ENCODE measurements at places on chromosomes 4 and X. TPM values are rescaled to one million over a fixed set of nuclear protein-coding genes. Genes with fewer than 3 reads are reported as not detected.

DNA sequence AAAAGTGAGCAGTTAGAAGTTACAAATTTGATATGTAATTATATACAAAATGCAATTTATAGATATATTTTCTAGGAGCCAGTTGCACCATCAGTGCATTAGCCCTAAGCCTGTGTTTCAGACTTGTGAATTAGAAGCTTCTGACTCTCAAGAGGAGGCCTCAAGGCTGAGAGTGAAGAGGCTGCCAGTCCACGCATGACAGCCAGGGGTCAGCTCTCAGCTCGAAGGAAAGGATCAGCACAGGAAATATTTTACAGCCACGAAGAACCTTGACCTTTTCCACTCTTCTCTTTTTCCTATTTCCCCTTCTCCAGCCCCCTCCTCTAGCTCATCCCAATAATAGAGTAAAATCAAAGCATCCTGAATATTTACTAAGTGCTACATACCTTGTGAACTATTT lies 642.4 kb downstream of the TRIML1 start:
- DNase-seq: no peak
- no peak overlapping the region for H3K4me3 ChIP-seq
- no peak overlapping the region for H3K27ac ChIP-seq
- no peaks in the 10 kb centered on the region for H3K36me3 ChIP-seq
- peaks cover 4% of the 10 kb centered on the region for H3K4me1 ChIP-seq

DNA sequence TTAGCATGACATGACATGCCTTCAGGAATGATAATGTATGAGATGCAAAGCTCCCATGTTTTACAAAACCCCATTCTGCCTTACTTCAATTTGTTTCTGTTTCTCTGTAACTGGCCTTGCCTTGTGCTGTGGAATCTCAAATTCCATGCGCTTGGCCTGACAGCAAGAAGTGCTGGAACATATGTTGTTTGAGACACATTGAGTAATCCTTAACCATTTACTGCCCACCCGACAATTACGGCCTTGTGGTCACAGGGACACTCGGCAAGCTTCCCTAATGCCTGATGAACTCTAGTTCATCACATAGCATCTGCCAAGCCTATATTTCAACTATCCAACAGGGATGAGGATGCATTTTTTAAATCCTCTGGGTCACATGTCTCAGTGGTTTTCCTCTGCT lies 226.4 kb upstream of the CASK start:
- peaks cover 3% of the 10 kb centered on the region for H3K4me1 ChIP-seq
- no peak for DNase-seq
- H3K27me3 ChIP-seq: no peaks in the 10 kb centered on the region
- no peak overlapping the region for H3K27ac ChIP-seq
- H3K36me3 ChIP-seq: no peaks in the 10 kb centered on the region

- H3K27ac ChIP-seq: no peak overlapping the region
- no peak overlapping the region for H3K4me3 ChIP-seq
- DNase-seq: no peak
- H3K36me3 ChIP-seq: peaks cover 2% of the 10 kb centered on the region
- H3K4me1 ChIP-seq: no peaks in the 10 kb centered on the region
Observed at GRCh38 chrX:40952855-40953254, 132.4 kb upstream of the USP9X start.

DNA sequence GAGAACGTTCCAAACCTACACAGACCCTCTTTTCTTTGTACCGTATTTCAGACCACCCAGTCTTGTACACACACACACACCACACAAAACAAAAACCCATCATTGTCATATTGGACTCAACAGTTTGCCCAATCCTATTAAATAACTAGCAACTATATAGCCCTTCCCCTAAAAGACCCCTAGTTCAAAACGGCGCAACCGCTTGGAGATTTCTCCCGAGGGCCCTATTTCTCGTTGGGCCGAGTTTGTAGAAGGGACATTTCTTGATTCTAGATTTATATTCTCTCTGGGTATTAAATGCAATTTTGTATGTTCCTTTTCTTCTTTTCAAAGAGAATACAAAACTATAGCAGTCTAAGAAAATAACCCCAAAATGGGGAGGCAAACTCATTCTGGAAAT lies 547 bp upstream of the PDGFRA start:
- peaks cover 95% of the 10 kb centered on the region for H3K27me3 ChIP-seq
- H3K27ac ChIP-seq: peak overlapping the region; percentile 87
- H3K4me1 ChIP-seq: peaks cover 53% of the 10 kb centered on the region
- H3K36me3 ChIP-seq: no peaks in the 10 kb centered on the region
- DNase-seq: no peak
- H3K4me3 ChIP-seq: peak overlapping the region; percentile 80

SMARCA1 gene
- total RNA-seq: 116 TPM

DNA sequence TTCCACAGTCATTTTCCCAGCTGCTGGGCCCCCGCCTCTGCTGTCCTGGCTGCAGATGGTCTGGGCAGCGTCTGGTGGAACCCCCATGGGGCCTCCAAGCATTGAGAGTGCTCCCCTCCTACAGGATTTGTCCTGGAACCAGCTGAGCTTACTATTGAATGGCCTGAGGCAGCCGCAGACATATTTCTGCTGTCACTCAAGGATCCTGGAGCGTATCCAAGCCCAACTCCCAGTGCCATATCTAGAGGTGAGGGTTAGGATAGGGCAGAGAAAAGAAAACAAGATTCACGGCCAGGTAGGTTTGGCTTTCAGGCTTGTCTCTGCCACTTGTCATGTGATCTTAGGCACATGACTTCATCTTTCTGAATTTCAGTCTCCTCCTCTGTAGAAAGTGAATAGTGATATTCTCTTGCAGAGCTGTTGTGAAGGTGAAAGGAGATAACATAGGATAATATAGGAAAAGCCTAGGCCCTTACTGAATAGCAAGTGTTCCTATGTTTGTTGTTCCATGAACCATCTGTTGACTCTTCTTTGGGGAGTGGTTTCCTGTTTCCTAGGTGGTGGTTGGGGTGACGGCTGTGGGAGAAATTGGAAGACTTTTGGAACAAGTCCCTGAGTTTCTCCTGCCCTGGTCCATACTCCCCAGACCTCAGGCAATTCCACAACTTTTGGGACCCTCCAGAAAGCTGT lies 52.3 kb downstream of the SEPSECS start:
- peaks cover 6% of the 10 kb centered on the region for H3K4me1 ChIP-seq
- DNase-seq: no peak
- peaks cover 3% of the 10 kb centered on the region for H3K27me3 ChIP-seq
- H3K4me3 ChIP-seq: no peak overlapping the region
- peak overlapping the region; percentile 30 for H3K27ac ChIP-seq

- peaks cover 10% of the 10 kb centered on the region for H3K36me3 ChIP-seq
- H3K27ac ChIP-seq: peak overlapping the region; percentile 43
Observed at GRCh38 chr4:183254162-183254561, 65.9 kb downstream of the CLDN22 start.
